ENCODE measurements at places on chromosomes 16 and 17.
A peak's percentile ranks its signal among the peaks of the same experiment; 100 is the strongest.

DNA sequence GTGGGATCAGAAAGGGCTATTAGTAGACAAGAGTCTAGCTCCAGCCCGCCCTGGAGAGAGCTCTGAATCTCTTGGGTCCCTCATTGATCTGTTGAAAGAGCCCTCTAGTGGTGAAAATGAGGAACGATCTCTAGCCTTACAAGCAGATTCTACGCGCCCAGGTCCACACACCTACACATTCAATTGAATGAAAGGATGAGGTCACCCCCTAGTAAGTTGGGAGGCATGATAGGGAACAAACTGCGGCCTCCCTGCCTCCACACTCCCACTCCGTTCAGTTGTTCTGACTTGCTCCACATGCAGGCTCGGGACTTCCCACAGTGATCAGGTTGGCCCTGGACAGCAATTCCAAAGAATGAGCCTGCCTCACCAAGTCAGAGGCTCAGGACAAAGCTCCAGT is 2.9 kb upstream of the CACNG3 start:
- H3K4me3 ChIP-seq = no peak overlapping the region
- peaks cover 3% of the 10 kb centered on the region for H3K4me1 ChIP-seq
- no peaks in the 10 kb centered on the region for H3K27me3 ChIP-seq
- H3K36me3 ChIP-seq = no peaks in the 10 kb centered on the region
- DNase-seq = no peak
- H3K27ac ChIP-seq = no peak overlapping the region

DNA sequence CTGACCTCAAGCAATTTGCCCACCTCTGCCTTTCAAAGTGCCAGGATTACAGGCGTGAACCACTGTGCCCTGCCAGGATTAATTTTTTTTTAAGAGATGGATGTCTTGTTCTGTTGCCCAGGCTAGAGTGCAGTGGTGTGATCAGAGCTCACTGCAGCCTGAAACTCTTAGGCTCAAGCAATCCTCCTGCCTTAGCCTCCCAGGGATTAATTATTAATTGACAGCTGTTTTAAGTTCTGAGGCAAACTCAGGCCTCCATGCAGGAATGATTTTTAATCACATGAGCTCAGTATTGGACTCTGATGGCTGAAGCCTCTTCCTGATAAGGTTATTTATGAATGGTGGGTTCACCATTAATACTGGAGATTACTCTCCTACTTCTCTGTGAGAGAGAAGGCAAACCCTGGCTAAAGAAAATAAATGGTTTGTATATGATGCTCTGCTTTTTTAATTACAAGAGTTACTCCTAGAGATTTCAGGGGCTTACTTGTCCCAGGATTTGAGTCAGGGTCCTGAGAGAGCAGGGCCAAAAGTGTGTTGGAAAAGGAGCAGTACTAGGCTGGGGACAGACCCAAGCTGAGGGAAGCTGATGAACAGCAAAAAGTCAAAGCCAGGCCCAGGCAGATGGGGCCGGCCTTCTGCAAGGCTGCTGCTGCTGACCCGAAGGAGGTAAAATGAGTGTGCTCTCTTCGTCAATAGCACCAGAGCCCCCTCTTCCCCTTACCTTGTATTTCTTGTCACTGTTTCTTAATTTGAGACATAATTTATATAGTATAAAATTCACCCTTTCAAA is 56.9 kb upstream of the HAS3 start:
- no peaks in the 10 kb centered on the region for H3K4me1 ChIP-seq
- no peaks in the 10 kb centered on the region for H3K36me3 ChIP-seq
- no peak overlapping the region for H3K27ac ChIP-seq
- H3K27me3 ChIP-seq = no peaks in the 10 kb centered on the region
- DNase-seq = no peak
- H3K4me3 ChIP-seq = no peak overlapping the region

GRCh38 chr17:77786740-77787505 is 171.6 kb upstream of the TNRC6C start:
- no peaks in the 10 kb centered on the region for H3K27me3 ChIP-seq
- H3K36me3 ChIP-seq = no peaks in the 10 kb centered on the region
- no peaks in the 10 kb centered on the region for H3K4me1 ChIP-seq
- DNase-seq = no peak

GRCh38 chr16:57623251-57624043 is 5.0 kb upstream of the ADGRG1 start:
- H3K27me3 ChIP-seq = no peaks in the 10 kb centered on the region
- H3K36me3 ChIP-seq = no peaks in the 10 kb centered on the region
- no peak for DNase-seq
- peaks cover 43% of the 10 kb centered on the region for H3K4me1 ChIP-seq

DNA sequence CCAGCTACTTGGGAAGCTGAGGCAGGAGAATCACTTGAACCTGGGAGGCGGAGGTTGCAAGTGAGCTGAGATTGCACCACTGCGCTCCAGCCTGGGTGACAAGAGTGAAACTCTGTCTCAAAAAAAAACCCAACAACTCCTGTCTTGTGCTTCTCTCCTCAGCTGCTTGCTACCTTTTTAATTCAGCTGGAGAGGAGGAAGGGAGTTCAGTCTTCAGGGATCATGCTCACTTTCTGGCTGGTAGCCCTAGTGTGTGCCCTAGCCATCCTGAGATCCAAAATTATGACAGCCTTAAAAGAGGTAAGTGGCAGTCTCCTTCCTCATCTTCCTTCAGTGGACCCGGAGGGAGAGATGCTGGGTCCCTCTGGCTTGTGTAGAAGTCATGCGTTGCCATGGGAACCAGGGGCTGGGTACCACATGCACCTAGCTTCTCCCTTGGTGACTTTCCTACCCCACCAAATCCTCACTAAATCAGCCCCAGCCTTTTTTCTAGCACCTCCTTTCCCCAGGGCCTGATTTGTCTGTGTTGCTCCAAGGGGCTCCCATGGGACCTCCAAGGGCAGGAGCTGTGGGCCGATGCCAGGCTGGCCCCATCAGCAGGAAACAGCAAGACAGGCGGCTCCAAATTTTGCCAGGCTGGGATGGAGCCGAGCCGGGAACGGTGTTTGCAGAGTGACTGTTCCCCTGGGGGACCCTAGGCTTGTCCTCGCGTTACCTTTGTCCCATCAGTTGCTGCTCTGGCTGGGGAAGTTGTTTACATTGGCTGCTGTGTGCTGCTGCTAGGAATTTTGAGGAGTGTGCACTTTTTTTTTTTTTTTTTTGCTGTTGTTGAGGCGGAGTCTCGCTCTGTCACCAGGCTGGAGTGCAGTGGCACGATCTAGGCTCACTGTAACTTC is 65.2 kb downstream of the ABCC1 start:
- peaks cover 13% of the 10 kb centered on the region for H3K4me1 ChIP-seq
- H3K27ac ChIP-seq = no peak overlapping the region
- peak; percentile 70 for DNase-seq
- no peak overlapping the region for H3K4me3 ChIP-seq
- peaks cover 14% of the 10 kb centered on the region for H3K36me3 ChIP-seq

GRCh38 chr16:22372882-22373661 is 1.3 kb downstream of the CDR2 start:
- H3K4me1 ChIP-seq = no peaks in the 10 kb centered on the region
- no peaks in the 10 kb centered on the region for H3K27me3 ChIP-seq
- no peak for DNase-seq
- peak overlapping the region; percentile 85 for H3K27ac ChIP-seq

DNA sequence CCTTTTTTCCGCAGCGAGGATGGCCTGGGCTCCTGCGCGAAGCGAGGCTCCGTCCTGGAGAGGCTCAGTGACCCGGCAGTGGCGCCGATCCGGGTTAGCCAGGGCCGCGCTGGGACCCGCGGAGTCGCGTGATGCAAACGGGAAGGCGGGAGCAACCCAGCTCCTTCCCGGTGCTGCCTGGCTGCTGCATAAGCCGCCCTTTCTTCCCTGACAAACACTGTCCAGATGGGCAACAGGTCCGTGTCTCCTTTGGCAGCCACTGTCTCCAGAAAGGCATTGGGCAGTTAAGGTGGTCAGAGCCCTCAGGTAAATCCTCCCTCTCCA is 21.8 kb upstream of the ZNHIT3 start:
- no peak overlapping the region for H3K27ac ChIP-seq
- no peaks in the 10 kb centered on the region for H3K27me3 ChIP-seq
- H3K4me1 ChIP-seq = no peaks in the 10 kb centered on the region
- DNase-seq = no peak

- H3K27ac ChIP-seq = no peak overlapping the region
- H3K36me3 ChIP-seq = no peaks in the 10 kb centered on the region
- no peaks in the 10 kb centered on the region for H3K27me3 ChIP-seq
- no peak overlapping the region for H3K4me3 ChIP-seq
- H3K4me1 ChIP-seq = no peaks in the 10 kb centered on the region
These were observed 204.0 kb upstream of the CCL2 start for GRCh38 chr17:34051046-34051445.

GRCh38 chr16:6602405-6602804 is 730.2 kb upstream of the RBFOX1 start:
- H3K27ac ChIP-seq = no peak overlapping the region
- no peaks in the 10 kb centered on the region for H3K36me3 ChIP-seq
- no peaks in the 10 kb centered on the region for H3K4me1 ChIP-seq
- H3K4me3 ChIP-seq = no peak overlapping the region
- no peak for DNase-seq
- H3K27me3 ChIP-seq = no peaks in the 10 kb centered on the region

GRCh38 chr17:44277976-44278375 is 10.0 kb upstream of the SLC4A1 start:
- no peak overlapping the region for H3K27ac ChIP-seq
- H3K4me1 ChIP-seq = no peaks in the 10 kb centered on the region
- DNase-seq = no peak
- no peak overlapping the region for H3K4me3 ChIP-seq

- no peaks in the 10 kb centered on the region for H3K36me3 ChIP-seq
- DNase-seq = no peak
- peaks cover 6% of the 10 kb centered on the region for H3K4me1 ChIP-seq
- H3K27ac ChIP-seq = no peak overlapping the region
These were observed 4.0 kb upstream of the PERCC1 start for GRCh38 chr16:1426734-1427471.

DNA sequence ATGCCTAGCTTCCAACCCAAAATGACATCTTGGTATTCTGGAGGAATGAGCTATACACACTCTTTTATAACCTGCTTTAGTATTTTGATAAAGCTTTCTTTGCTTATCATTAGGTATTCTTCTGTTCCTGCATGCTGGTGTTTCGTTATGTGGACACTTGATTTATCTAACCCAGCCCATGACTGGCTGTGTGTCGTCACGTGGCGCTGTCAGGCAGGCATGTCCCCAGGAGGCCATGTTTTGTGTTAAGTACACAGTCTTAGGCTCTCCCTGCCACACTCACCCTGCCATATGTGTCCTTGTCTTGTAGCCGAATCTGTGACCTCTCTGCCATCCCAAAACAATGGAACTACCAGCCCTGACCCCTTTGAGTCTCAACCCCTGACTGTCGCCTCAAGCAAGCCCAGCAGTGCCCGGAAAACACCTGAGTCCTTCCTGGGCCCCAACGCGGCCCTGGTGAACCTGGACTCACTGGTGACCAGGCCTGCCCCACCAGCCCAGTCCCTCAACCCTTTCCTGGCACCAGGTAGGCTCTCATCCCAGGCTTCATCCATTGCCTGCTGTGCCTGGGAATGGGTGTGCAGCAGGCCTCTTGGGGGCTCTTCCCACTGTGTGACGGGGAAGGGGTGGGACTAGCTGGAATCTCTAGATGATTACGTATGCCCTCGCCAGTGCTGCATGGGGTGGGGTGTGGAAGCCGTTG is 30.8 kb downstream of the B9D1 start:
- H3K4me1 ChIP-seq = peaks cover 21% of the 10 kb centered on the region
- DNase-seq = no peak
- H3K27me3 ChIP-seq = no peaks in the 10 kb centered on the region
- H3K36me3 ChIP-seq = peaks cover 29% of the 10 kb centered on the region
- H3K4me3 ChIP-seq = no peak overlapping the region

DNA sequence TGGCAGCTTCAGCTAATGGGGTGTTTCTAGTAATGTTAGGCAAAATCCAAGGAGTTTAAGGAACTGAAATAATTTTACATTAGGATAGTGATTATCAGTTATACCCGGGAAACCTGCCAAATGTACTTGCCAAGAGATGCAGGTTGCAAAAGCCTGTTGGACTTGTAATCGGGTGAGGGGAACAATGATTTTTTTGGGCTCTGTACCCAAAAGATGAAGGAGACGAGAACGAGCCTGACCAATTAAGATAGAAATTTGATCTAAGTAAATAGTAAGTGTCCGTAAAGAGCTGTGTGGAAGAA is 56.3 kb upstream of the ARL4D start:
- H3K4me3 ChIP-seq = no peak overlapping the region
- no peak for DNase-seq
- H3K27me3 ChIP-seq = no peaks in the 10 kb centered on the region

DNA sequence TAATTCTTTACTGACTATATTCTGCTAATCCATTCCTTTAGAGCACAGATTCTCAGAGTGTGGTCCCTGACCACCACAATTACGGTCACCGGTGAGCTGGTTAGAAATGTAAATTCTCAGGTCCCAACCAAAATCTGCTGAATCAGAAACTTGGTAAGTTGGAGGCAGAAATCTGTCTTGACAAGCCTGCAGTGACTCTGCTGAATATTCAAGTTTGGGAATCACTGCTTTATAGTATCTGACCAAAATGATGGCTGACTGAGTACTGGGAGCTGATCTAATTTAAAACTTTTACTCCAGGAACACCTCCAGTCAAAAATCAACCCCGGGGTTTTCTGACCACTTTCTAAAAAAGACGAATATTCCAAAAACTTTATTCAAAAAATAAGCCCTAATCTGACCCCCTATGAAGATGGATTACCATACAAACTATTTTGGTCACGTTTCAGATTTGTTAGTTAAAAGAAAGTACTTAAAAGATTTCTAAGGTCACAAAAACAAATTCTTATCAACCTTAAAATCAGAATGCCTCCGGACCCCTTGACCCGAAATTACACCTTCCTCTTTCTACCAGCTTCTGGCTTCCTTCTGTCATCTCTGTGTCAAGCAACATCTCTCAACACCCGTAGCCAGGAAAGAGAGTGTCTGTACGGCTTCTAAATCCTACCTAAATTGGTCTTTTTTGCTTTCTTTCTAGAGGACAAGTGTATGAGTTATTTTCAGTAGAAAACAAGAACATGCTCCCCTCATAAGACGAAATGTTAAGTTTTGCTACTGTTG is 38.6 kb downstream of the CREBBP start:
- no peaks in the 10 kb centered on the region for H3K36me3 ChIP-seq
- H3K27ac ChIP-seq = no peak overlapping the region
- no peaks in the 10 kb centered on the region for H3K27me3 ChIP-seq
- no peak for DNase-seq

GRCh38 chr17:4777969-4778760 is 6.5 kb downstream of the TM4SF5 start:
- H3K4me3 ChIP-seq = no peak overlapping the region
- no peak for DNase-seq
- H3K27me3 ChIP-seq = no peaks in the 10 kb centered on the region
- H3K4me1 ChIP-seq = no peaks in the 10 kb centered on the region
- H3K36me3 ChIP-seq = no peaks in the 10 kb centered on the region

GRCh38 chr16:87149051-87149450 is 168.1 kb downstream of the C16orf95 start:
- no peaks in the 10 kb centered on the region for H3K27me3 ChIP-seq
- no peak for DNase-seq
- H3K36me3 ChIP-seq = no peaks in the 10 kb centered on the region
- H3K4me1 ChIP-seq = no peaks in the 10 kb centered on the region
- no peak overlapping the region for H3K27ac ChIP-seq

Data from right atrium auricular region (tissue), 2 donors.